Omental fat pad (tissue), 4 donors: ENCODE measurements at places on chromosomes 1 and 21. TPM values are rescaled to one million over a fixed set of nuclear protein-coding genes. Genes with fewer than 3 reads are reported as not detected.

GRCh38 chr1:212294983-212295382 lies 9.8 kb downstream of the PPP2R5A start:
- no peak for DNase-seq

HHIPL2 gene
- not detected for total RNA-seq

GRCh38 chr21:41920476-41920875 lies 33.3 kb downstream of the C2CD2 start:
- no peak for DNase-seq

- no peak for DNase-seq
Measured at GRCh38 chr1:248798791-248799190, 26.9 kb downstream of the SH3BP5L start.

DNA sequence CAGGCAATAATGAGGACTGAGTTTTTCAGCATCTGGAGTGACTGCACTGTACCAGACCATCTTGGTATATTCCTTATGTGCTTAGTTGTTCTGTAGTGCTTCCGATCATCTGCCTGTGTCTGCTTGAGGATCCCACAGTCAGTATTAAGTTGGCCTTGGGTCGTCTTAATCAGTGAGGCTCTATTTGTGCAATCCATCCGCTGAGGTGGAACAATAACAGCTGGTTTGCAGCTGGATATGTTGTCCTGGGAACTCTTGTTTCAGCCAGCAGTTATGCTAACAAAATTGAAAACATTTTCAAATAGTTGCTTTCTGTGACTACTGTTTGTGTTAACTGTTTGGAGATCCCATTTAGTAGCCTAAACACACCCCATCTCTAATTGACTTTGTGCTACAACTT lies 73.7 kb downstream of the LAMC1 start:
- DNase-seq: no peak

- DNase-seq: no peak
Measured at GRCh38 chr1:169312084-169312954, 55.3 kb downstream of the NME7 start.

DNA sequence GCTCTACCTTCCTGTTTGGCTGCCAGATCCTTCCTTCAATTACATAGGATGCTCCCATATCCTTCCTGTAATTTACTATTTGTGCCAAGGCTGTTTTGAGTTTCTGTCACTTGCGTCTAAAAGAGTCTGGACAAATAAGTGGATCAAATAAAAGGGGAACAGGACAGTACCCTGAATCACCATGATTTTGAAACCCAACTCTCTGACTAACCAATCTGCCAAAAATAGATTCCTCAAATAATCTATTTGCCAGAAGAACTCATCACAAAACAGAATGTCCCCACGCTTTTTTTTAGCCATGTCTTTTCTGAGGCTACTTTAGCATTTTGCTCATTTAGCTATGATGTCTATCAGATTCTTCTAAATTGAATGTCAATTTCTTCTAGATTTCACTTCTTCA lies 392.6 kb downstream of the NTNG1 start:
- DNase-seq: no peak

- DNase-seq: no peak
Measured at GRCh38 chr1:156821801-156822200, 5.2 kb upstream of the SH2D2A start.

DNA sequence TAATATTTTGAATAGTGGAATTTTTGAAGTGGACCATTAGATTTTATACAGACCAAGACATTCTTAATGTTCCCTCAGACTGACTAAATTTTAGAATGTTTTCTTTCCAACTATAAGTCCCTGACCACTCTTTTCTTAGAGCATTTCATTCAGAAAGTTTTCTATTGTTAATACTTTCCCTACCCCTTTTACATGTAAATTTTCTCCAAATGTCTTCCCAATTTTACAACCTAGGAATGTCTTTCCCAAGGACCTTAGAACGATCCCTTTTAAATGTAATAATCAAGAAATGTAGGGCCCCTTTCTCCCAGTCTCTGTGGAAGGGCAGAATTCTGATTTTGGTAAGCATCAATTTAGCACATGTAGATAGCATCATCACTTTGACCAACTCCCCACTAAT lies 730.0 kb upstream of the B3GALT2 start:
- DNase-seq: no peak

DNA sequence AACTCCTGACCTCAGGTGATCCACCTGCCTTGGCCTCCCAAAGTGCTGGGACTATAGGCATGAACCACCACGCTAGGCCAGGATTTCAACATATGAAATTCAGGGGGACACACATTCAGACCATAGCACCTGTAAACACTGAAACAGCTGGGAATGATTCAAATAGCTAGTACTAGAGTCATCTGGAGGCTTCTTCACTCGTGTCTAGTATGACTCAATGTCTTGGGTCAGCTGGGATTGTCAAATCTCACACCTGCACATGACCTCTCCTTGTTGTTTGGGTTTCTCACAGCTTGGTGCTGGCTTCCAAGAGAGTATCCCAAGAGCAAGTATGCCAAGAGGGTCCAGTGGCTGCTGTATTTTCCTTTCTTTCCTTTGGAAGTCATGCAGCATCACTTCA lies 75.1 kb downstream of the PGM1 start:
- DNase-seq: no peak

WNT9A gene
- total RNA-seq: 1.4 TPM
